Fibroblast of lung (primary cell): ENCODE measurements at places on chromosomes 5 and 9. TPM values are rescaled to one million over a fixed set of nuclear protein-coding genes. Genes with fewer than 3 reads are reported as not detected.

GLT6D1 gene
- total RNA-seq, result not detected in 2 replicates

DMRTA1 gene
- 0.26 and 0.83 TPM in 2 replicates for total RNA-seq

AQP3 gene
- total RNA-seq, result 9.0 and 16.2 TPM in 2 replicates

AFAP1L1 gene
- 7.1 and 9.5 TPM in 2 replicates for total RNA-seq

RIOK2 gene
- 24.6 and 25.4 TPM in 2 replicates for total RNA-seq

TRIP13 gene
- total RNA-seq, result 2.1 and 7.4 TPM in 2 replicates

DRD1 gene
- total RNA-seq, result 2.0 and 2.6 TPM in 2 replicates

DCTN4 gene
- total RNA-seq, result 44.7 and 67.2 TPM in 2 replicates

OSTF1 gene
- total RNA-seq, result 33.6 and 49.9 TPM in 2 replicates

EFNA5 gene
- total RNA-seq, result 1.8 and 3.5 TPM in 2 replicates

NMUR2 gene
- not detected in 2 replicates for total RNA-seq

KCNIP1 gene
- not detected in 2 replicates for total RNA-seq

IFNA21 gene
- not detected in 2 replicates for total RNA-seq

SLC22A4 gene
- total RNA-seq, result 1.3 and 4.1 TPM in 2 replicates

CDH9 gene
- total RNA-seq, result not detected in 2 replicates

ITGA2 gene
- 50.1 and 75.5 TPM in 2 replicates for total RNA-seq

PROB1 gene
- total RNA-seq, result 0.77 and 1.5 TPM in 2 replicates

SPATA31E1 gene
- total RNA-seq, result not detected in 2 replicates

TAS2R1 gene
- not detected in 2 replicates for total RNA-seq

FRMD3 gene
- total RNA-seq, result under 0.01 and 0.66 TPM in 2 replicates
